ENCODE measurements at places on chromosomes 7 and 10.

DNA sequence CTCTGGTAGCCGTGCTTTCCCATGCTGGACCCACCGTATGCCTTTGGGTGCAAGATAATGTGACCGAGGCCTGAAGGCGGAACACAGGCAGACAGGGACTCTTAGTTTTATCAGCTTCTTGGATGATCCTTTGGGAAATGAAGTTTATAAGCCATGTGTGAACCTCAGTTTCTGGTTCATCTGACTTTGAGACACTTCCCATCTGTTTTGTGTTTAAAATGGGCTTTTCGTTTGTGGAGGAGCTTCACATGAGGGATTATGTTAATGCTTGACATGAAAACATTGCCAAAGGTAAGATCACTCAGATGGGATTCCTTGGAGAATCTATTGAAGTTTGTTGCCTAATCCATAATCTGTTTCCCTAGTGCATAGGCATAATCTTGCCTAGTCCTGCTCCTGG, 249.8 kb upstream of the LYZL1 start:
- DNase-seq: no peak

DNA sequence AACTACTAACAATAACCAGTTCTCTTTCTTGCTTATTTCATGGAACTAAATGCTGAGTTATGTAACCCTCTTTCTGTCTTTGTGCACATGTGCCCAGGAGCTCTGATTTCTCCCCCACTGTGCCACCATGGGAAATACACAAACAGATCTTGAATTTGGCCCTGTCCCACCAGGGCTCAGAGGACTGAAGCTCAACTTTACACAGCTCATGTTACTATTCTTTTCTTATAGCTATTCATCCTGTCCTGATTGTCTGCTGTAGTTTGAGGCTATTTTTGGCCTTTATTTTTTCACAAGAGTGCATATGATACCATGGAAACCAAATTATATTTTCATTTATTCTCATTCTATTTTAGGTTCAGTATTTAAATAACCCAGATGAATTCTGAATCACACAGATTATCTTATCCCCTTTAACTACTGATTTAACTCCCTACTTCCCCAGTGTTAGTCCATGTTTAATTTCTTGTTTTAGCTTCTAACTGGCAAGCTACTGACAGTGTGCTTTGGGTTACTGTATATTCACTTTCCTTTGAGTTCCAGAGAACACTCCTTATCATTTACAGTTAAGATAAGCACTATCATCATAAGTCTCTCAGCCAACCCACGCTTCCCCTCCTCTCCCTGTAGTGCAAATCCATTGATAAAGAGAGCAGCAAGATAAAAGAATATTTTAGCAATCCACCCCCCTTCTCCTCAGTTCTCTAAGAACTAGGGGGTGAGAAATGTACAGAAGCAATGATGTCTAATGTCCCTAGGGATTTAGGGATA, 71.8 kb upstream of the GSDME start:
- DNase-seq: no peak

- DNase-seq: no peak
Measured at GRCh38 chr10:123562811-123563580, 103.2 kb upstream of the GPR26 start.

GRCh38 chr7:2843711-2844152, 376 bp downstream of the GNA12 start:
- no peak for DNase-seq

- no peak for DNase-seq
Measured at GRCh38 chr10:82221601-82222149, 346.7 kb downstream of the NRG3 start.

DNA sequence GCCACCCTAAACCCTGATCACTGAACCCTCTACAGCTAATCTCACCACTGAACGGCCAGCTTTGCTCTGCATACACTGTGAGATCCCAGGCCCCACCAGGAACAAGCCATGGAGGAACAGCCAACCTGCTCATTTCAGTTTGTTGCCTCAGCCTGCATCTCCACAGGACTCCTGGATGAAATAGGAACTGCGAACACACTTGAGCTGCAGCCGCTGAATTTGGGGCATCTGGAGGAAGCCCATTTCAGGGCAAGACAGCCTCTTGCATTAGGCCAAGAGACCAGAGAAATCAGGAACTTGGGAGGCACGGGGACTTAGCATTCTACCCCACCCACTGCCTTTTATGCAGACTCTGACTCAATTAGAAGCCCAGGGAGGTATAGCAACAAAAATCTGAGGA, 14.5 kb upstream of the EGR2 start:
- DNase-seq: no peak

DNA sequence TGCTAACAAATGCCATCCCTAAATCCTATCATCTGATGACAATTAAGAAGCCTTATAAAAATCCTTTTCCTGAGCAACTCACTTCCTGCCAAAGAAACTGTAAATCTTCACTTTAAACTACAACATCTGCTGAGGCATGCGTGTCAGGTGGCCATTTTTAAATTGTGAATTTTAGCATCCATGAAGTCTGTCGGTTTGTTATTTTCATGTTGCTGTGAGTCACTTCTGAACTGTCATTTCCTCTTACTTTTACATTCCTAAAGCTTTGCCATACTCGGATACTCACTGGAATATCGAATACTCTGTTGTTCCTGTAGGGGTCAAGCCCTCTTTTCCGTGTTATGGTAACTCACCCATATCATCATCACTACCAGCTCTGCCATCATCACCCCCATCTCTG, 34.3 kb upstream of the TMEM26 start:
- DNase-seq: no peak

GRCh38 chr7:139671967-139672366, 105.8 kb downstream of the HIPK2 start:
- no peak for DNase-seq

- no peak for DNase-seq
Measured at GRCh38 chr10:124994573-124995473, 52.9 kb downstream of the ZRANB1 start.

DNA sequence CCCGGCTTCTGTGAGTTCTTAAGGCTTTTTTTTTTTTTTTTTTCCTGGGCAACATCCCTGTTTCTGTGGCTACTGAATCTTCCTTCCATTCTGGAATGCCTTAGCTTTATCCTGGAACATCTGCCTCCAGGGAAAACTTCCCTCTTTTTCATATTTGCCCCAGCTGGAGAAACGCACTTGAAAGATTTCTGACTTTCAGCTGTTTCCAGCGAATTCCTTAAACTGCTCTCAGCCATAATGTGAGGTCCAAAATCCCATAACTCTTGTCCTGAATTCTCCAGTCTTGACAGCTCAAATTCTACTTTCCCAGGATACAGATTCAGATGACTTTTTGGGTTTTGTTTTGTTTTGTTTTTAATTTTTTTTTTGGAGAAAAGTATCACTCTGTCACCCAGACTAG, 263.6 kb upstream of the AUTS2 start:
- DNase-seq: no peak

DNA sequence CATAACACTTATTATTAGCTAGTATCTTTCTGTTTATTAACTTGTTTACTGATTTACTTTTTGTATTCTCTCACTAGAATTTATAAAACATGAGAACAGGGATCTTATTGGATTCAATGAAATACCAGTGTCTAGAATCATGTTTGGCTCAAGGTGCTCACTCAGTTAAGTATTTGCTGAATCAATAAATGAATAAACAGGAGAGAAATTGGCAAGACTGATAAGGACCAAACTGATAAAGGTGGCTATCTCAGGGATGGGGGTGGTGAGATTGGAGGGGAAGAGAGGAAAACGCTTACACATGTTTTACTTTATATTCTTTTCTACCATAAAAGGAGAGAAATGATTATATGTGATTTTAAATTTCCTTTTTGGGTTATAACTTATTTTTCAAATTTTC, 43.3 kb upstream of the CCDC6 start:
- DNase-seq: no peak

GRCh38 chr7:107966711-107967110, 36.2 kb downstream of the LAMB1 start:
- peak; percentile 96 for DNase-seq

GRCh38 chr7:149443523-149443922, 17.3 kb downstream of the ZNF777 start:
- DNase-seq: no peak

GRCh38 chr10:48579251-48579960, 25.5 kb downstream of the ARHGAP22 start:
- DNase-seq: peak; percentile 78

GRCh38 chr10:22986771-22987542, 59.1 kb downstream of the ARMC3 start:
- peak; percentile 57 for DNase-seq

DNA sequence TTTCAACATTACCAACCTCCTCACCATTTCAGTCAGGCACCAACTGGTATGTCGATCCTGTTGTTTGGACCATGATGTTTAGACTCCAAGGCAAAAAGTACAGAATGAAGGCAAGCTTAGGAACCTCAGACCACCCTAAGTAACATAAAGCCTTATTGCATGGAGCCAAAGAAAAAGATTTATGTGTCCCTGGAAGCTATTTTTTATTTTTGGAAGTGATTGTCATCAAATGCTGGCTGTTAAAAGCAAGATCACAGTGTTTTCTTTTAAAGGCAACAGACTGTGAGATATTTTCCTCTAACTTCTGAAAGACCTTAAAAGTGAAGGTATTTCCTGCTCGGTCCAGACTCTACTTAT, 8.2 kb downstream of the ASB15 start:
- DNase-seq: no peak

DNA sequence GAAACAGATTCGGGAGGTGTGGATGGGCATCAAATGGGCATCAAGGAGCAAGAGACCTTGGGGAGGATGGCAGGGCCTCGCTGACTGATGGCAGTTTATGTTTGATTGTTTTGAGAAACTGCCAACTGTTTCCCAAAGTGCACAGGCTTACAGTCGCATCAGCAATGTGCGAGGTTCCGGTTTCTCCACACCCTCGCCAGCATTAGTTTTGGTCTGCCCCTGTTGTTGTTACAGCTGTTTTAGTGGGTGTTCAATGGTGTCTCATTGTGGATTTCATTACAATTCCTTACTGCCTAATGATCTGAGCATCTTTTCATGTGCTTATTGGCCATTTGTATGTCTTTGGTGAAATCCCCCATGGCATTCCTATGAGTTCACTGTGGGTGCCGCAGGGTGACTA, 24.4 kb downstream of the AKR1E2 start:
- DNase-seq: no peak

DNA sequence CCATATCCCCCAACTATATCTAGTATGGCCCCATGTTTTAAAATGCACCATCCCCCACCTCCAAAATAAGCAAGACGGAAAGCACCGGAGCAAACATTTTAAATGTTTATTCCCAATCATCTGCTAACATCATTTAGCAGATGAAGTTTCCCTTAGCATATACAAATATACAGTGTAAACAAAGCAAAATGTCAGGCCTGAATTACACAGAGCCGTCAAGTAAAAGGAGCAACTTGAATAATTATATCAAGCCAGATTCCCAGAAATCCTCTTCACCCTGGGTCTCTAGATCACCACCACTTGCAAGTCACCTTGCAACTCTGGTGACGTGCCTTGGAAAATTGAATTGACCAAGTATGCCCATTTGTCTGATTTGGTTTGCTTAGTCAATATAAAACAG, 91.6 kb upstream of the COL1A2 start:
- no peak for DNase-seq

- no peak for DNase-seq
Measured at GRCh38 chr7:90677486-90678404, 81.6 kb downstream of the CDK14 start.

- peak; percentile 50 for DNase-seq
Measured at GRCh38 chr10:43680035-43680434, 31.4 kb upstream of the ZNF32 start.

GRCh38 chr10:59894114-59894513, 12.2 kb downstream of the CCDC6 start:
- peak; percentile 92 for DNase-seq

- DNase-seq: peak; percentile 94
Measured at GRCh38 chr10:103659674-103660363, 166.3 kb downstream of the NEURL1 start.

Measured in astrocyte of the hippocampus (primary cell).